ENCODE measurements at places on chromosomes 5 and 9.

GRCh38 chr5:111427762-111428161, 84.6 kb downstream of the STARD4 start:
- no peak for DNase-seq

GRCh38 chr9:125861405-125862058, 114.4 kb downstream of the PBX3 start:
- DNase-seq: no peak

GRCh38 chr9:93107151-93107824, 11.3 kb downstream of the CARD19 start:
- no peak for DNase-seq

DNA sequence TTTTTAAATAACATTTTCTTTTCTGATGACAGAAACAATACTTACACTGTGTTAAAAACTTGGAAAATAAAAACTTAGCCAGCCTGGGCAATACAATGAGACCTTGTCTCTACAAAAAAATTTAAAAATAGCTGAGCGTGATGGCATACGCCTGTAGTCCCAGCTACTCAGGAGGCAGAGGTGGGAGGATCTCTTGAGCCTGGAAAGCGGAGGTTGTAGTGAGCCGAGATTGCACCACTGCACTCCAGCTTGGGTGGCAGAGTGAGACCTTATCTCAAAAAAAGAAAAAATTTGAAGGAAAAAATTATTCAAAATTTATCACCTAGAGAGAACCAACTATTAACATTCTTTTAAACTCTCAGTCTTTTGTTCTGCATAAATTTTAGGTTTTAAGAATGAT, 4.9 kb upstream of the CMYA5 start:
- no peak for DNase-seq

GRCh38 chr5:113387844-113388243, 46.9 kb downstream of the TSSK1B start:
- DNase-seq: no peak

- DNase-seq: no peak
Observed at GRCh38 chr9:5095795-5096194, 89.6 kb downstream of the INSL6 start.

GRCh38 chr9:85451680-85452079, 290.1 kb downstream of the AGTPBP1 start:
- no peak for DNase-seq

- no peak for DNase-seq
Observed at GRCh38 chr9:127102176-127102575, 20.3 kb downstream of the ANGPTL2 start.

DNA sequence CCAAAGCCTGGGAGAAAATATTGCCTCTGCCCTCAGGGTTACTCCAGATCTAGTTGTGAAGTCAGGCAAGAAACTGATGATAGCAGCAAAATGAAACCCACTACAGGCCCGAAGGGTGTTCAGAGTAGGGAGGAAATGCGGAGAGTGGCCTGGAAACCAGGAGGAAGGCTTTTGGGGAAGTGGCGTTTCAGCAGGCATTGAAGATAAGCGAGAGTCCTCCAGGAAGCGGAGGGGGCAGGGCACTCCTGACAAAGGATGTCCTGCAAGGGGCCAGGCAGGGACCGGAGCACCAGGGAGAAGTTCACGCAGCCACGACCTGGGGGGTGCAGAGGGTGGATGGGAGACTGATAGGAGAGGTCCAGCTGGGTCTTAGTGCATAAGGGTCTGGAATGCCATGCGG, 7.8 kb upstream of the FOXI1 start:
- DNase-seq: no peak

DNA sequence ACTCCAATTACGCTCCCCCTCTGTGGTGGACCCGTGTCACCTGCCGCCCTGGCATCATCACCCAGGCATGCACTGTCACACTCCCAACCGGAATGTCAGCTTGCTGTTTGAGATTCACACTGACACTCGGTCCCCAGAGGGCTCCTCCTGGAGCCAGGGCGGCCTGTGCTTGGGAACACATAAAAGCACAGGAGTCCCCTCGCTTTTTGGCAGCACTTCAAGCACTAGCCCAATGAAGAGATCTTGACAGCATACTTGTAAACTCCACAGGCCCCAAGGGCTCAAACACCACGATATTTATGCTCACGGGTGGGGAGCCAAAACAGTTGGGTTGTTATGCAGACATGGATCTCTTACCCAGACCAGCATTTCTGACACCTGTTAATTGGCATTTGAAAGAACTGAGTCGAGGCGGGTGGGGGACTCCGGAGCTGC, 90.8 kb upstream of the EGFLAM start:
- no peak for DNase-seq

DNA sequence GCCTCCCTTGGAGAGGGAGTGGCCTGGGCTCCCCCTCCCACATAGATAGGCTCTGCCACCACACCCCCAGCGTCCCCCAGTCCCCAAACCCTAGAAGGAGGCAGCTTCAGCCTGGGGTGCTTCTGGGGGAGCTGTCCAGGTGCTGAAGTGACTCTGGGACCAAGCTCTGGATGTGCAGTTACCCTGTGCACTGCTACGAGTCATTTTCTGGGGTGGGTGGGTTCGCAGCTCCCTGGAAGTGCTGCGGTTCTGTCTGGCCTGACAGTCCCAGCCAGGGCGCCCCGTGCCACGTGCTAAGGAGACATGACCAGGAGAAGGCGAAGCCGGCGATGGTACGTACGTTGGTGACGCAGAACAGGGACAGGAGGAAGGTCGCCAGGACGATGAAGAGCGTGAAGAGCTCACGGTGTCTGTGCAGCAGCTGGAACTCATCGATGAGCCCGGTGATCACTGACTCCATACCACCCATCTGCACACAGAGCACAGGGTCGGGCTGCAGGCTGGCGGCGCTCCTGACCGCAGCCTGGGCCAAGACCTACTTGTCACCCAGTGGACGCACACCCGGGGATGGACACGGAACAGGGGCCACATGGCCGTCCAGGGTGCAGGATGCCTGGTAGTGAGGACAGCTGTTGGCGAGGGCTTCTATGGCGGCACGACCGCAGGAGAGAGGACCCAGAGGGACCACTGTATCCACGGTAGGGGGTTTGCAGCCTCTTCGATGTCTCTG, 35.7 kb downstream of the SLC6A3 start:
- no peak for DNase-seq

DNA sequence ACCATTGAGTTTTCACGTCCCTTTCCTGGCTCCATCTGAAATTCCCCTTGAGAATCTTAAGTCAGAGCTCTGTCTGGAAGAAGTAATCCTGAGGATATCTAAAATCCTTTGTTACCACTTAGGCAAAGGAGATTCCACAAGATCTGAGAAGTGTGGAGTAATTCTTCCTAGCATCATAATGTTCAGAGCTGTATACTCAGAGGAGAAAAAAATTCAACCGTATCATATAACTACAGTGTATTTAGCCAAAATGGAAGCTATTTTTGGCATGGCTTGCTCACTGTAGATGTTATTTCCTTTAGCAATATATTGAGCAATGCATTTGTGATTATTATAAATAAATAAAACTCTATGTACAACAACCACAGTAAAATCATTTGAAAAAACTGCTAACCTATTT, 1858.4 kb downstream of the EFNA5 start:
- no peak for DNase-seq

- DNase-seq: no peak
Observed at GRCh38 chr5:95285409-95285755, 488 bp upstream of the MCTP1 start.

DNA sequence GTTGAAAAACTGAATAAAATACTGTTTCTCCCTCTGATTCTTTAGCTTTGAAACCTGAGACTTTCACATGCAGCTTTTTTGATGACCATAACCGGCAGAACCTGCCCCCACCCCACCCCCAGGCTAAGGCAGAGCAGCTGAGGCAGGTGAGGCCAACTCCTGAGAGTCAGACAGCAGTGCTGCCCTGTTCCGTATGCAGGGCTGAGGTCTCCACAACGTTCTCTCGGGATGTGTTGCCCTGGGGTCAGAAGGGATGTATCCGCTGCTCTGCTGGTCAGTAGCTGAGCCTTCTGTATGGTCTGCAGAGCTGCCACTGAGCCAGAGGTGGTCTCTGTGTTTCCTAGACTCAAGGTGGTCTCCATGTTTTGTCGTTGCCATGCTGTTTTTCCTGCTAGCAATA, 190.5 kb downstream of the AOPEP start:
- DNase-seq: no peak

- DNase-seq: no peak
Observed at GRCh38 chr9:7196467-7196866, 438.7 kb downstream of the KDM4C start.

DNA sequence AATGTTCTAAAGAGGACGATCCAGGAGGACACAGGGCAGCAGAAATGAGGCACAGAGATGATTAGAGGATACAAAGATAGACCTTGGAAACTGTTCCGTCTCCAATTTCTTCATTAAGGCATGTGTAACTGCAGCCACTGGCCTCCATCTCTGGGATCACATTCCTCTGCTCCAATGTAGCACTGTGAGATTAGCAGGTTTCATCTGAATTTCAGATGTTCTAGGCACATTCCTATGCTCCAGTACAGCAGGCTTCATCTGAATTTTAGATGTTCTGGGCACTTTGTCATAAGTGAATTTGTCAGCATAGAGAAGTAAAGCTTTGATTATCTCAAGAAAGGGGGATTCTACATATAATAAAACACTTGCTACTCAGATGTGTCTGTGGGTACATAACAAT, 671.4 kb downstream of the MTRR start:
- DNase-seq: no peak

GRCh38 chr5:124876566-124876965, 130.1 kb upstream of the ZNF608 start:
- no peak for DNase-seq

- no peak for DNase-seq
Observed at GRCh38 chr9:26904070-26904469, 11.5 kb upstream of the CAAP1 start.

DNA sequence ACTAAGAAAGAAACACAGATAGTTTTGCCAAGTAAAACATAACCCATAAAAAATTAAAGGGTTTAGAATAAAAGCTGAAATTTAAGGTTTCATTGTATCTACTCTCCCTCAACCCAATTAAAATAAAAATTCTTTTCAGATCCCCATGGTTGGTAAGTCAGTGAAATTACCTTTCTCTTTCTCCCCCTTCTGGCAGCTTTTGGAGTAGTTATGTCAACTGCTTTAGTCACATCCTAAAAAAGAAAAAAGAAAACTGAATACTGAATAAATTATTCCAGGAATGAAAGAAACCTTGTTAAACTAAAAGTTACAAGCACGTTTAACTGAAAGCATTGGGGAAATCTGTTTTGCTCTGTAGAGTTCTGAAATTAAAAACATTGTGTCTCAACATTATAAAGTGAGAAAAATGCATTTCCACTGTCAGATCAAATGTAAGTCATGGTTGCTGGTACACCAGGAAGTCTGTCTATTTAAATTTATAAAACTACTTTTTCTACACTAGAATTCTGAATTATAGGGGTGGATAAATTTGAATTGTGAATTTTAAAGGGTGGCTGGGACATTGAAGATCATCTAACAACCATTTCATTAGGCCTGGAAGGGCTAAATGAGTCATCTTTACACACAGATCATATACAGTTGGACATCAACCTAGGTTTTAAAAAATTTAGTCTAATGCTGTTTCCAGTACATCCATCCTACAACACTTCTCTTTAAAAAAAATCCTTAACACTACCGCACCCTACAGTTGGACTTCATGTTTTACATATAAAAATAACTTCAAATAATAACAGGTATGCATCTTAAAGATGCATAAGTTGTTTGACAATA, 24.7 kb downstream of the PSIP1 start:
- peak; percentile 27 for DNase-seq

DNA sequence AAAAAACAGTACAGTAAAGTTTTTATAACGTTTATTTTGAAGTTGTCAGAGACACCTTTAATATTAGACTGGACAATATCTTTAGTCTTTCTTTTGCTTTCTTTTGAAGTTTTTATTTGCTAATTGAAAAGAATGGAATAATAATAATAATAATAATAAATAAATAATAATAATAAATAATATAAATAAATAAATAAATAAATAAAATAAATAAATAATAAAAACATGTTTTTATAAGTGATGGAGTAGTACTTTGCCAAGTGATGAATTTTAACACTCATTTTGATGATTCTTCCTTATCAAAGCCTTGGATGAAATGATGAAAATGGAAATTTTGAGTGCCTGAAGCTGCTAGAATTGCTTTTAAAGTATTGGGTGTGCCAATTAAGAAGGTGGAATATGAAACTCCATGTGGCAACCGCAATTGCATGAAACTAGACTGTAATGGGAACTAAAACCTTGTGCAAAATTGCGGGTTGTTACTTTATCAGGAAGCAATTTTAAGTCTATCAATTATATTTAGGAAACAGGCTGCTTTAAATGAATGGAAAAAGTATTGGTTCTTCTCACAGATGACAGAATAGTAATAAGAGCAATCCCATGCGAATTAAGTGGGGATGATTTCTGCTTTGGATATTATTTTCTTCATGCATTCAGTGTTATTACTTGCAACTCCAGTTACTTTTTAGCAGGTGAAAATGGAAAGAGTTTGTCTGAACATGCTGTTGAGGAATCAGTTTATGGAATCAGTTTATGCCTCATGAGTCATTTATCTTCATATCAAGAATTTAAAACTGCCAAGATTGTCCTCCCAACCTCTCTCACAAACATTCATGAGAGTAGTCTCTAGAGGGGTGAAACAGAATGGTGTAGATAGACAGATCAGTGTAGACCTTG, 4.6 kb downstream of the ANXA1 start:
- DNase-seq: no peak

DNA sequence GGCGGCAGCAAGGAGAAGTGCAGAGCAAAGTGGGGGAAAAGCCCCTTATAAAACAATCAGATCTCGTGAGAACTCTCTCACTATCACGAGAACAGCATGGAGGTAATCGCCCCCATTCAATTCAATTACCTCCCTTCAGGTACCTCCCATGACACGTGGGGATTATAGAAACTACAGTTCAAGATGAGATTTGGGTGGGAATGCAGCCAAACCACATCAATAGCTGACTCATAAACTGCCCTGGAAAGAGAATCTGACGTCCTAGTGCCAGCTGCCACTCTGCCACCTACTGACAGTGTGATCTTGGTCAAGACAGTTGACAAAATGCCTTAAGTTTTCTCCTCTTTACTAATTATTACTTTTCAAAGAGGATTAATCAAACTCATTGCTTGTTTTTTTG, 128.3 kb downstream of the GPBP1 start:
- DNase-seq: peak; percentile 28

GRCh38 chr9:136154943-136155342, 36.3 kb upstream of the TMEM250 start:
- no peak for DNase-seq

DNA sequence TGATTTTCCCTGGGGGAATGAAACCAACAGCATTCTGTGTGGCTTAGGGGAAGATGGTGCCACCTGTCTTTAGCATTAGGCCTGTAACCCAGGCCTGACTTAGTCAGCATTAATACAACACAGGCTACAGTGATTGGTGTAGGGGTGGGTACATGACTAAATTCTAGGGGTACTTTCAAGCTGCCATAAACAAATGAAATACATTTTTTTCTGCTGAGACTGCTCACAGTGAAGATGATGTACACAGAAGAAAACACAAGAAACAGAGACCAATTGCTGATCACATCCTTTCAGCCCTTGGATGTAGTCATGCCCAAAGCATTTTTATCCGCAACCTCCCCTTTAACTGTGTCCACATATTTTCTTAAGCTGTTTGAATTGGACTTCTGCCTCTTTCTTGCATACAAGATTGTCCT, 527.2 kb downstream of the KCTD16 start:
- no peak for DNase-seq

GRCh38 chr5:144794922-144795321, 624.2 kb downstream of the KCTD16 start:
- DNase-seq: no peak

GRCh38 chr9:14314929-14315874, 1.3 kb upstream of the NFIB start:
- DNase-seq: peak; percentile 38

- no peak for DNase-seq
Observed at GRCh38 chr9:128003966-128004604, 23.3 kb upstream of the EEIG1 start.

- no peak for DNase-seq
Observed at GRCh38 chr9:123048748-123049147, 15.3 kb downstream of the GPR21 start.
